ENCODE measurements at places on chromosomes 5 and 9.

- DNase-seq, result no peak
Measured at GRCh38 chr9:15512204-15512603, 1.4 kb upstream of the PSIP1 start.

DNA sequence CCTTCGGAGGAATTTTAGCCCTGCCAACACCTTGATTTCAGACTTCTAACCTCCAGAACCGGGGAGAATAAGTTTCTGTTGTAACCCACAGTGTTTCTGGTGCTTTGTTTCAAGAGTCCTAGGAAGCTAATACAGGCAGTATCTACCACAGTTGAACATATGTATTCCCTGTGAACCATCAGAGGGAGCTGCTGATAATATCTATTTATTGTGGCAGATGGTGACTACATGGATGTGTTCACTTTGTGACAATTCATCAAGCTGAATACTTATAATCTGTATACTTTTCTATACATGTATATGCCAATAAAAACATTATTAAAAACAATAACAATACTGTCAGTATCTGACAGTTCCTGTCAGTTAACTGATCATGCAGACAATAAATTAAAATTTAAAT, 137.2 kb upstream of the GNA14 start:
- DNase-seq, result no peak

- DNase-seq, result no peak
Measured at GRCh38 chr9:132350861-132351315, 3.9 kb downstream of the SETX start.

DNA sequence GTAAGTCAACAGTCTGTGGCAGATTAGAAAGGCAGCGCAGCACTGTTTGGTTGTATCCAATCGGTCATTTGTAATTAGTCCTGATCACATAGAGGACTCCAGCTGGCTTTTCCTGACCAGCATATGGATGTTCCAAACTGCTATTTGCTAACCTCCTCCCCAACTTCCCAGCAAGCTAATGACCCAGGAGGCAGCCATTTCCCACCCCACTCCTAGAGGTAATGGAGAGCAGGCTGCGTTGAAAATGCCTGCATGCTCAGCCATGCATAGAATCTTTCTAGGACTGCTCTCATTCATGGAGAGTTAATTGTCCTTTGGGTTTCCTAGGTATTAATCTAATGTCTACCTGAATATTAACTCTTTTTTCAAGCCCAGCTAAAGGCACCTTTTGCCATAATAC, 850.6 kb upstream of the WWC1 start:
- DNase-seq, result no peak

GRCh38 chr5:153551537-153552079, 61.1 kb downstream of the GRIA1 start:
- no peak for DNase-seq

Measured in cortex of kidney (tissue), 1 donor.